ENCODE measurements at places on chromosomes 11 and 22. TPM values are rescaled to one million over a fixed set of nuclear protein-coding genes. Genes with fewer than 3 reads are reported as not detected.

- DNase-seq, result no peak
Observed at GRCh38 chr22:45709866-45710265, 38.2 kb downstream of the ATXN10 start.

The SPATA19 gene
- not detected for total RNA-seq

The MRGPRE gene
- total RNA-seq, result under 0.01 TPM

- DNase-seq, result no peak
Observed at GRCh38 chr11:124081483-124081882, 33.8 kb upstream of the VWA5A start.

The RFPL3 gene
- not detected for total RNA-seq

GRCh38 chr11:63884196-63884932 is 32.6 kb downstream of the RCOR2 start:
- DNase-seq, result no peak

- DNase-seq, result no peak
Observed at GRCh38 chr11:34997952-34998528, 81.6 kb downstream of the PDHX start.

DNA sequence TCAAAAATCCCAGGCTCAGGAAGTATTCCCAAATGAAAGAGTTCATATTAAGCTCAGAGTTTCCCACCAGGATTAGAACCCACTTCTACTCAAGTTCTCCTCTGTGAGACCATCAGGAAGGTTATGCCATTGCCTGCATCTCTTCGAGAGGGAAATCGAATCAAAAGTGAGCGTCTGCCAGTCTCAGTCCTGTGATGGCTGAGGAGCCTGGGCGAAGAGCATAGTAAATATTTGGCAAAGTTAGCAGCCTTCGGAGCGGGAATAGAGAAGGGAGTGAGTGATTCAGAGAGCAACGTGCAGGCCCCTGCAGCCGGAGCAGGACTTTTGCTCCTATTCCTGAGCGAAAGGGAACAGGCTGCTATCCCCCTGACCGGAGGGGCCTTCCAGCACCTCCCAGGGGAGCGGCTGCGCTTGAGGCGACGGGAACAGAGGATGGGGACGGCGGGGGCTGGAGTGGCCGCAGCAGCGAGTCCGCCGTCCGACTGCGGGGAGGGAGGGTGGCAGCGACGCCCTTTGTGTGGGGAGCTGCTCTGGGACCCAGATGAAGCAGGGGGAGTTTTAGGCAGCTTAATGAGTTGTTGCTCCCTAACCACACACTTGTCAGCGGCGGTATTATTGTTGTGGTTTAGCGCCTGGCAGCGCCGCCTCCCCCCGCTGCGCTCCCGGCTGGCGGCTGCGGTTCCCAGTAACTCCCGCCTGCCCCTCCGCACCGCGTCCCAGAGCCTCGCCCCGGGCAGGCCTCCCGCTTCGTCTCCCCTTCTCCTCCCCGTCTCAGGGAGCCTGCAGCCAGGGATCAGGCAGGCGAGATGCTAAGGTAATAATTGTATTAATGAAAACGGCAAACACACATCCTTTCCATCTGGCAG is 21.7 kb upstream of the NRGN start:
- DNase-seq, result peak; percentile 91

GRCh38 chr11:17406082-17406817 is 17.8 kb upstream of the KCNJ11 start:
- no peak for DNase-seq

DNA sequence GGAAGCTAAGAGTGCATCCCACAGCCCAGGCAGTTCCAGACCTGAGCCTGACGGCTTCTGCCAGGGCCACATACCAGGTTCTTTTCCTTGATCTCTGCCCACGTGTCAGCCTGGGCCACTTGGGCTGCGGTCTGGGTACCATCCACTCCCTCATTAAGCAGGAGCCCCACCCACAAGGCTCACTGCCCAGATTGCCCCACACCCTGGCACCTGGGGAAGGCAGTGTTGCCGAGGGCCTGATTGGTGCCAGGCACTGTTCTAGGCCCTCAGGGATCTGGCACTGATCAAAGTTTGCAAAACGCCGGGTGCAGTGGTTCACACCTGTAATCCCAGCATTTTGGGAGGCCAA is 15.4 kb downstream of the GGA1 start:
- no peak for DNase-seq

DNA sequence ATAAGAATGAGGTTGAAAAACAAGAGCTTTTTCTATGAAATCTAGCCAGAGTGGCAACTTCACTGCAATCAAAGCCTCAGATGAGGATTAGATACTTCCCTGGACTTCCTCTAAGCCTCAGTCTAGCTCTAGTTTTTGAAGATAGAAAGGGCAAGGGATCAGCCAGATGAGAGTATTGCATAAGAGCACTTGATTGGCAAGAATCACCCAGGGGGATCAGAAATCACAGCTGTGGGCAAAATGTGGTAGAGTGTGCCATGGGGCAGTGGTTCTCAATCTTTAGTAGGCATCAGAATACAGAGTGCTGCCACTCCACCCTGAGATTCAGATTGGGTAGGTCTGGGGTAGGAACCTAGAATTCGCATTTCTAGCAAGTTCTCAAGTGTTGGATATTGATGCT is 82.4 kb downstream of the EXT2 start:
- no peak for DNase-seq

GRCh38 chr11:117202386-117203068 is 3.4 kb downstream of the TAGLN start:
- peak; percentile 27 for DNase-seq

The OR8H2 gene
- not detected for total RNA-seq

- DNase-seq, result peak; percentile 44
Observed at GRCh38 chr22:24247011-24247507, 2.2 kb upstream of the GGT5 start.

The ANKRD13D gene
- total RNA-seq, result 34.4 TPM

DNA sequence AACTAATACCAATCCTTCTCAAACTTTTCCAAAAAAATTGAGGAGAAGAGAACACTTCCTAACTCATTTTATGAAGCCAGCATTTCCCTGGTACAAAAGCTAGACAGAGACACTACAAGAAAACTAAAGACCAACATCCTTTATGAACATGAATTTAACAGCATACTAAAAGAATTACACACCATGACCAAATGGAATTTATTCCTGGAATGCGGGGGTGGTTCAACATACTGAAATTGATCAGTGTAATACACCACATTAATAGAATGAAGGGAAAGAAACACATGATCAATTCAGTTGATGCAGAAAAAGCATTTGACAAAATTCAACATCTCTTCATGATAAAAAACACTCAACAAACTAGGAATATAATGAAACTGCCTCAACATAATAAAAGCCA is 148.1 kb downstream of the WNT7B start:
- no peak for DNase-seq

- peak; percentile 56 for DNase-seq
Observed at GRCh38 chr22:36684841-36685240, 18.7 kb downstream of the CACNG2 start.

- no peak for DNase-seq
Observed at GRCh38 chr22:24494528-24495364, at the start of gene UPB1. TSS of gene UPB1 (plus strand) at chr22:24495332. CDS start at chr22:24495404, 72 bp downstream.

- DNase-seq, result peak; percentile 83
Observed at GRCh38 chr22:20396639-20397038, 2.7 kb downstream of the ZNF74 start.

The MRGPRF gene
- total RNA-seq, result 41.5 TPM

The OR5M3 gene
- total RNA-seq, result not detected

- no peak for DNase-seq
Observed at GRCh38 chr22:46619240-46619829, 851 bp upstream of the GRAMD4 start.

DNA sequence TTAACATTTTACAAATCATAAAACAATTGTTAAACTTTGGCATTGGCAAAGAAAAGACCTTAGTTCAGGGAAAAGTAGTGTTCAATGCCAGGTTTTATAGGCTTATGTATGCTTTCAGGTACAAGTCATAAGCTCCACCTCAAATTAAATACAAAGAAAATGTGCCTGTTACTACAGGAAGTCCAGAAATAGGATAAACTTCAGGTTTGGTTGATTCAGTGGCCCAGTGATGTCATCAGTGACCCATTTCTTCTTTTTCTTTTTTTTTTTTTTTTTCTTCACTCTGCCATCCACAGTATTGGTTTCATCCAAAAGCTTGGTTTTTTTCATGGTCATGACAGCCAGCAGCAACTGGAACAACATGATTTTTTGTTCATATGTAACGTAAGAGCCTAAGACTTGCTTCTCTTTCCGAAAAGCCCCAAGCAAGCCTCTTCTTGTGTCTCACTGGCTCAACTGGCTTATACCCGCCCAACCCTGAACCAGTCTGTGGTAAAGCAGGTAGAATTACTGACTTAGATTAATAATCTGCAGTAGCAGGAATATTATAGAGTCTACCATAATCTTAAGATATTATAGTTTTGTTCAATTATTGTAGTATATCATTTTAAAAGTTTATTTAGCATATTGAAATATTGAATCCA is 46.2 kb downstream of the TTC17 start:
- no peak for DNase-seq

DNA sequence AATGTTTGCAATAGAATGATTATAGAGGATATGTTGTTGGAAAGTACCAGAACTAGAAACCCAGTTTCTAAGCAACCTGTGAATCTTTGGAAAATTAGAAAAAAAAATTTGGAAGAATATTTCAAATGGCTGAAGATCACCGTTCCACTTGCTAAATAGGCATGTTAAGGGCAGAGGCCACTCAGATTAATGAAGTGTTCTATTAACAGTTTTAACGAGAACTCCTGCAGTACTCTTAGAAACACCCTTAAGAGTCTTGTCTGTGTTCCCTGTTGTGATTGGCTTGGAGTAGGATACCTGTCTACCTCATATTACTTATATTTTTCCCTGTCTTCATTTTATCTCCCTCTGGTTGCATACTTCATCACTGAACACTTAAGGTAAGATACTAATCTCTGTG is 4.6 kb downstream of the C11orf54 start:
- DNase-seq, result no peak
